ENCODE measurements at places on chromosomes 3 and 15.

DNA sequence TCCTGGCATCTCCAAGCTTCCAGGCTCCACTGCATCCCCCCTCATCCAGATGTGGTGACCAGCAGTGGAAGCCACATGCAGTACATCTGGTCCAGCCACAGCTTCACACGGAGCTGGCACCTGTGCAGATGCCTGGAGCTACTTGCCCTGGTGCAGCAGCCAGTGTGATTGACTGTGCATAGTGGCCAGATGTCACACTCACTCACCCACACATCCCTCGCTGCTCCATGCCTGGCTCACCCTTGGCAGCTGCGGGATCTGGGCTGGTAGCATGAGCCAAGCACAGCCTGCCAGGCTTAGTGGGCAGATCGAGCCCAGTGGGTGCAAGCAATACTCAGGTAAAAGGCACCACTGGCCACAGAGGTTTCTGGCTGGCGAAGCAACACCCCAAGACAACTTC is 398.0 kb upstream of the CNTN4 start:
- no peaks in the 10 kb centered on the region for H3K27me3 ChIP-seq
- H3K36me3 ChIP-seq: no peaks in the 10 kb centered on the region
- H3K4me3 ChIP-seq: no peak overlapping the region
- no peak overlapping the region for H3K27ac ChIP-seq

DNA sequence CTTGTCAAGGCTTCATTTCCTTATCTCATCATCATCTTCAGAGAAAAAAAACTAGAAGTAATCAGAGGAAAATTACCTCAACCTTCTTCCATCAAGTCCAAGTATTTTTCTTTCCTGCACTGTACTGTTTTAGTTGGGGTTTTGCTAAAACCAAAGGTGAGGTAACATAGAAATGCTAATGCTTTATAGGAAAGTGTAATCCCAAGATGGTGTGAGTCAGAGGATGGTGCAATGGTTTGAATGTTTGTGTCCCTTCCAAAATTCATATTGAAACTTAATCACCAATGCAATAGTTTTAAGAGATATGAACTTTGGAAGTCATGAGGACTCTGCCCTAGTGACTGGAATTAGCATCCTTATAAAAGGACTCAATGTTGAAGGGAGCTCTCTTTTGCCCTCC is 79.5 kb downstream of the KBTBD8 start:
- H3K27me3 ChIP-seq: no peaks in the 10 kb centered on the region
- no peaks in the 10 kb centered on the region for H3K36me3 ChIP-seq
- no peak overlapping the region for H3K27ac ChIP-seq
- H3K4me3 ChIP-seq: no peak overlapping the region
- H3K4me1 ChIP-seq: no peaks in the 10 kb centered on the region
- DNase-seq: no peak

DNA sequence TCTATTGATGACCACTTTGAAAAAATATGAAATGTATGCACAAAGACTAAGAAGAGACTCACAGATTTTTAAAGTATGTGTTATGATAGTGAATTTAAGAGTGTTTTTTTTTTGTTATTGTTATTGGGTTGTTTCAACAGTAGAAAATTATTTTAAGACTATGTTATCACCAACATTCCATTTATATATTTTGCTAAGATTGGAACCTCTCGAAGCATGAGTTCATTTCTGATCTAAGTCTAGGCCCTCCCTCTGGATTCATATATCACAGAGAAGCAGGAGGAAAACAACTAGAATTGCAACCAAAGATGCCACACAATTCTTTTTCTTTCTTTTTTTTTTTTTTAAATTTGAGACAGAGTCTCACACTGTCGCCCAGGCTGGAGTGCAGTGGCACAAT is 46.8 kb downstream of the ITGB5 start:
- peaks cover 26% of the 10 kb centered on the region for H3K36me3 ChIP-seq
- H3K4me1 ChIP-seq: peaks cover 48% of the 10 kb centered on the region
- H3K4me3 ChIP-seq: no peak overlapping the region
- no peak for DNase-seq
- no peaks in the 10 kb centered on the region for H3K27me3 ChIP-seq
- peak overlapping the region; percentile 93 for H3K27ac ChIP-seq

DNA sequence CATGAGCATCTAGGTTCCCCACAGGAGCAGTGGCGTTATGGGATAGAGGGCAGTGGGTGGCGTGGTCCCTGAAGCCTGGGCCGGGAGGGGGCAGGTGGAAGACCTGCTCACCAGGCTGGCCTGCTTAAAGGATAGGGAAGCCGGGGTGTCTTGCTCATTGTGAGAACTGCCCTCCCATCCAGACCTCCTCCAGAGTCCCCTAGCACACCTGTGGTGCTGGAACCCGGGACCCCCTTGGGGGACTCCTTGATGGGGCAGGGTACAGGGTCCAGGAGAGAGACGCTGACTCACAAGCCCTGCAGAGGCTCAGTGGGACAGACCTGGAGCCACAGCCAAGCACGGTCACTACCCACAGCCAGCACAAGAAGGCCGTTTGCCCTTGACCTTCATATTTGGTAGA is 2.8 kb upstream of the RHCG start:
- no peaks in the 10 kb centered on the region for H3K4me1 ChIP-seq
- H3K4me3 ChIP-seq: no peak overlapping the region

- no peak overlapping the region for H3K27ac ChIP-seq
- no peaks in the 10 kb centered on the region for H3K27me3 ChIP-seq
- DNase-seq: no peak
Measured at GRCh38 chr3:27085829-27086730, 283.1 kb downstream of the NEK10 start.

GRCh38 chr3:14698601-14699244 is 23.8 kb downstream of the C3orf20 start:
- H3K4me3 ChIP-seq: no peak overlapping the region
- no peaks in the 10 kb centered on the region for H3K4me1 ChIP-seq
- no peak overlapping the region for H3K27ac ChIP-seq
- H3K27me3 ChIP-seq: no peaks in the 10 kb centered on the region
- no peaks in the 10 kb centered on the region for H3K36me3 ChIP-seq

GRCh38 chr3:183328164-183328563 is 75.1 kb downstream of the B3GNT5 start:
- H3K4me1 ChIP-seq: no peaks in the 10 kb centered on the region
- no peak overlapping the region for H3K4me3 ChIP-seq
- no peak for DNase-seq
- no peak overlapping the region for H3K27ac ChIP-seq
- no peaks in the 10 kb centered on the region for H3K27me3 ChIP-seq

DNA sequence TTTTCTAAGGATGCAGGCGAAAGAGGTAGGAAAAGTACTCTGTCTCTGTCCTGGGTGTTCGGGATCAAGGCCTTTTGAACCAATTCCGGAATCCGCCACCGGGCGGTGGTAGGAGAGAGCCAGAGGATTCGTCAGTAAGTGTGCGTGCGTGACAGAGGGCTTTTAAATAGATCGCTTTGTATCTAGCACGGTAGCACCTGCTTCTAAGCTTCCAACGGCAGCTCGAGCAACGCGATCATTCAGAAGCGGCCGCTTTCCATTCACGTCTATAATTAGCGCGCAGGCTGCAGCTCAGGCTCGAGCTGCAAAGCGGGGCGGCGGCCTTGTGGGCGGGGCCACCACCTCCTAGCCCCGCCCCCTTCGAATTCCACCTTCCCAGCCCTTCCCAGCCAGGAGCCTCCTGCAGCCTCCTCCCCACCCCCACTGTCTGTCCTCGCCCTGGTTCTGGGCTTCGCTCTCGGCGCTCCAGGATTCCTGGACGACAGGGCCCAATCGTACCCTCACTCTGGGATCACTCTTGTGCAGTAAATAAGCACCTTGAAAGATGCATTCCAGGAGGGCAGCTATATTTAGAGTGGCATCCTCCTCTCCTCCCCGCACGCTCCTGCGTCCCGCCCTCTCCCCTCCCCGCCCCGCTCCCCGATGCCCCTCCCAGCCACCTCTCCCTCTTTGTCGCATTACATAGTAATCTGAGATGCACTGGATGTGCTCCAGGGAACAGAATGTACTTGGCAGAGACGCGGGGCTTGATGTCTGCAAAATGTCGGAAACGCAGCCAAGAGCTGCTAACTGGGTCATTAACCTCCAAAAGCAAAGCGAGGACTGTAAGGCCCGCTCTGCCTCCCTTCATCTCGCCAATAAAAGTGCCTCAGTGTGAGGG is 224.1 kb upstream of the TPRG1 start:
- peak overlapping the region; percentile 48 for H3K4me3 ChIP-seq
- peaks cover 27% of the 10 kb centered on the region for H3K4me1 ChIP-seq
- no peaks in the 10 kb centered on the region for H3K27me3 ChIP-seq
- H3K36me3 ChIP-seq: no peaks in the 10 kb centered on the region

DNA sequence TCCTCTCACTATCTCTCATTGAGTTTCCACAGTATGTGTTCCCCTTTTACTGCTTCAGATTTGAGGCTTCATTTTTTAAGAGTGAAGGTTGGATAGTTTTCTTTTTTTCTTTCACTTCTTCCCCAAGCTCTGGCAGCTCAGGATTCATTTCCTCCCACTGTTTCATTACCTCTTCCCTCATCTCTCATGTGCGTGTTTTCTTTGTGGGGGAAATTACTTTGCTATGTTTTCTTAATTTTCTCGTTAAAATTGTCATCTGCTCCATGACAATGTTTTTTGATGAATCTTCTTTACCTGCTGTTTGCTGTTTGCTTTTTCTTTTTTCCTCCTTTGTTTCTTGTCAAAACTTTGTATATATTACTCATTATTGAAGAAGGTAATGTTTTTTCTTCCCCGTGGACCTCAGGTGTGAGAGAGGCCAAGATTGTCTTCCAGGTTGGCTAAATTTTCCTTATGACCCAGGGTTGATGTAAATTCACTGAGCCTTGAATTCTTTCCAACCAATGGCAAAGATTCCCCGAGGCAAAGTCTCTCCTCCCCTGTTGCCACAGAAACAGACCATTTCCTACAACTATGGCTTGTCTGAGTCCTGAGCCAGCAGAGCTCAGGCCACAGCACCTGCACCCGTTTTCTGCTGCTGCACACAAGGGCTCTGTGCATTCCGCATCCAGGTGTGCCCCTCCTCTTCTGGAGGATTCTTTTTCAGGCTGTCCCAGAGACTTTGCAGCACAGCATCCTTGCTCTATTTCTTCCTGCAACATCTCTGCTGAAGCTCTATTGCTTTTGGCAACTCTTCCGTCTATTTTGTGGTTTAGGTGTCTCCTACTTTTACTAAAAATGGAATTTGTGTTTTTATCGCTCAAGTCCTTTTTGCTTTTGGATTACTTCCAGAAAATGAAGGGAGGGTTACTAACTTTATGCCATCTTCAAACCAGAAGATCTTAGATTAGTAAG is 66.1 kb downstream of the NOX5 start:
- DNase-seq: no peak
- H3K4me3 ChIP-seq: no peak overlapping the region
- no peaks in the 10 kb centered on the region for H3K36me3 ChIP-seq
- no peak overlapping the region for H3K27ac ChIP-seq

DNA sequence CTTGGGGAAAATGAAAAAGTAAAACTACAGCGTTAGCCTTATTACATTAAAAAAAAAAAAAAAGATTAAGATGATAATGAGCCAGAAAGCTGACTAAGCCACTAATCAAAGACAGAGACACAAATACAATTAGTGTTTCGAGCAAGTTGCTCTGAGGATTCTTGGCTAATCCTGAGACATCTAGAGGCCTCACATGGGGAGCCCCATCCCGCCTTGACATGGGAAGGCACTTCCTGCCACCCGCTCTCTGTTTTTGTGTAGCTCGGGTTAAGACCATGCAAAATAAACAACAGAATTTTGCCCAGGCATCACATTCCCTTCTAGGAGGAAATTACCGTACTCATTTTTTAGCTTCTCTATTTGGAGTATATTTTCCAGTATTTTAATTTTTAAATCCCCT is 15.3 kb downstream of the HESX1 start:
- no peaks in the 10 kb centered on the region for H3K4me1 ChIP-seq
- H3K27me3 ChIP-seq: no peaks in the 10 kb centered on the region
- H3K36me3 ChIP-seq: no peaks in the 10 kb centered on the region
- no peak for DNase-seq
- no peak overlapping the region for H3K4me3 ChIP-seq

DNA sequence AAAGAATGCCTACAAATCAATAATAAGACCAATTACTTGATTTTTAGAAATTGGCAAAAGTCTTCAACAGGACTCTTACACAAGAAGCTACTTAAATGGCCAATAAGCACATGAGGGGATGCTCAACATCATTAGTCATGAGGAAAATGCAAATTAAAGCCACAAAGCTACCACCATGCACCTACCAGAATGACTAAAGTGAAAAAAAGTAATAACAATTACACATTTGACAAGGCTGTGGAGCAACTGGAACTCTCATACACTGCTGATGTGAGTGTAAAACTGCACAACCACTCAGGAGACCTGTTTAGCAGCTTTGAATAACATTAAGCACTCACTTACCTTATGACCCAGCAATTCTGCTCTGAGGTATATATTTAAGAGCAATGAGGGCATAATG is 68.4 kb downstream of the PPCDC start:
- H3K27me3 ChIP-seq: no peaks in the 10 kb centered on the region
- H3K27ac ChIP-seq: no peak overlapping the region
- H3K4me3 ChIP-seq: no peak overlapping the region

GRCh38 chr15:25731411-25731810 is 131.7 kb downstream of the ATP10A start:
- H3K36me3 ChIP-seq: no peaks in the 10 kb centered on the region
- H3K27ac ChIP-seq: no peak overlapping the region
- H3K4me1 ChIP-seq: no peaks in the 10 kb centered on the region
- no peaks in the 10 kb centered on the region for H3K27me3 ChIP-seq
- no peak for DNase-seq
- no peak overlapping the region for H3K4me3 ChIP-seq

GRCh38 chr3:134992586-134992985 is 197.5 kb downstream of the EPHB1 start:
- DNase-seq: no peak
- H3K4me1 ChIP-seq: no peaks in the 10 kb centered on the region
- no peak overlapping the region for H3K4me3 ChIP-seq
- H3K36me3 ChIP-seq: no peaks in the 10 kb centered on the region
- no peaks in the 10 kb centered on the region for H3K27me3 ChIP-seq
- no peak overlapping the region for H3K27ac ChIP-seq

DNA sequence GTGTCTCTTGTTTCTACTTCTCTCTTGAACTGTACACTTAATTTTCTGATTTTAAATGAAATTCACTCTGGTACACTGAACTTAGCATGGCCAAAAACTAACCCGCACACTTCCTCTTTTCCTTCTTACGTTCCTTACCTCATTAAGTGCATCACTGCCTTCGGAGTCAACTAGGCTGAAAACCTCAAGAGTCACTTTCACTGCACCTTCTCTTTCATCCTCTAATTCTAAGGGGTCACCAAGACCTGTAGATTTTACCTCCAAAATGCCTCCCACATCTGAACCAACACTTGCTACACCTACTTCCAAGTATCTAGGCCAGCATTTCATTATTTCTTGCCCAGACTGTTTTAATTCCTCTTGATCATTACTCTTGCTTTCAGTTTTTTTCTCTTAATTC is 6.6 kb downstream of the CBLB start:
- no peak overlapping the region for H3K4me3 ChIP-seq
- DNase-seq: no peak
- H3K27me3 ChIP-seq: no peaks in the 10 kb centered on the region
- no peak overlapping the region for H3K27ac ChIP-seq
- H3K4me1 ChIP-seq: peaks cover 3% of the 10 kb centered on the region

- no peak overlapping the region for H3K4me3 ChIP-seq
- H3K4me1 ChIP-seq: no peaks in the 10 kb centered on the region
- H3K27ac ChIP-seq: no peak overlapping the region
- no peak for DNase-seq
- H3K27me3 ChIP-seq: no peaks in the 10 kb centered on the region
- H3K36me3 ChIP-seq: no peaks in the 10 kb centered on the region
Measured at GRCh38 chr3:145070795-145071194, 1090.2 kb downstream of the PLOD2 start.

- H3K27ac ChIP-seq: no peak overlapping the region
- H3K4me1 ChIP-seq: peaks cover under 1% of the 10 kb centered on the region
- no peak for DNase-seq
- peaks cover 1% of the 10 kb centered on the region for H3K27me3 ChIP-seq
- H3K36me3 ChIP-seq: no peaks in the 10 kb centered on the region
Measured at GRCh38 chr15:96047255-96047931, 283.1 kb upstream of the NR2F2 start.

All from large intestine (tissue), 12 donors.